Astrocyte (in vitro differentiated cells and primary cell): ENCODE measurements at places on chromosomes 16 and 17. TPM values are rescaled to one million over a fixed set of nuclear protein-coding genes. Genes with fewer than 3 reads are reported as not detected.

TBC1D3G gene
- not detected in 2 replicates for total RNA-seq

SYT17 gene
- 2.5 and 4.8 TPM in 2 replicates for total RNA-seq

KRT33A gene
- not detected in 2 replicates for total RNA-seq

- H3K4me3 ChIP-seq = no peak overlapping the region
- H3K36me3 ChIP-seq = no peaks in the 10 kb centered on the region
- no peaks in the 10 kb centered on the region for H3K4me1 ChIP-seq
- peaks cover 2% of the 10 kb centered on the region for H3K27me3 ChIP-seq
- DNase-seq = no peak
- H3K27ac ChIP-seq = no peak overlapping the region
Observed at GRCh38 chr17:34412534-34412933, 49.5 kb upstream of the CCL1 start.

DNA sequence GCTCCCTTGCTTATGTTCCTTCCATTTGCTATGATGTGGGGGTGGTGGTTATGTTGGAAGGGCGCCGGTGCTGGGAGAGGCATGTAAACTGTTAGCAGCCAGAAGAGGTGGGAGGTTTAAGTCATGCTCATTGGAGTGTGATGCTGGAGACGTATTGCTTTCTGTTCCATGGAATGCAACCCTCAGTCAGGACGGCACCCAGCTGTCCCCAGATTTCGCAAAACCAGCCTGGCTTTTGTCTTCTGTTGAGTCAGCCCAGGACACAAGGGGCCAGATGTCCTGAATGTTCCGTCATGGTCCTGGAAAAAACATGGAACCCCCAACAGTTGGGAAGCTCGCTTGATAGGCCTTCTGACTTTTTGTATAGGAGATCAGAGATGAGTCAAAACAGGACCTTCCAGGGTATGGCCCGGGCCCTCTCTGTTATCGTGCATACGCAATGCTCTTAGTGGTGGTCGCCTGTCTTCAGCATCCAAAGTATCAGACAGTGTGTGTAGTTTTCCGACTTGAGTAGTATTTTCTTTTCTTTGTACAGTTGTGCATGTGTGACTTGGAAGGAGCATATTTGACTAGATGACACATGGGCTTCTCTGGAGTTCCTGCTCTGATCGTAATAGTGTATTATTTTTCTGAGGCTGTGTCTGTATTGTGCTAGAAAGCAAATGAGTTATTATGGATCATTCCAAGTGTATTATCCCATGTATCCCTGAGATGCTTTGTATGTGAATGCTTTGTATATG is 201.9 kb downstream of the SNX29 start:
- no peaks in the 10 kb centered on the region for H3K36me3 ChIP-seq
- H3K27ac ChIP-seq = no peak overlapping the region
- H3K27me3 ChIP-seq = no peaks in the 10 kb centered on the region
- H3K4me1 ChIP-seq = no peaks in the 10 kb centered on the region
- H3K4me3 ChIP-seq = no peak overlapping the region

GRCh38 chr16:85145734-85146531 is 33.7 kb upstream of the CIBAR2 start:
- H3K27ac ChIP-seq = no peak overlapping the region
- DNase-seq = no peak
- H3K4me3 ChIP-seq = no peak overlapping the region
- peaks cover 11% of the 10 kb centered on the region for H3K4me1 ChIP-seq
- no peaks in the 10 kb centered on the region for H3K27me3 ChIP-seq

DNA sequence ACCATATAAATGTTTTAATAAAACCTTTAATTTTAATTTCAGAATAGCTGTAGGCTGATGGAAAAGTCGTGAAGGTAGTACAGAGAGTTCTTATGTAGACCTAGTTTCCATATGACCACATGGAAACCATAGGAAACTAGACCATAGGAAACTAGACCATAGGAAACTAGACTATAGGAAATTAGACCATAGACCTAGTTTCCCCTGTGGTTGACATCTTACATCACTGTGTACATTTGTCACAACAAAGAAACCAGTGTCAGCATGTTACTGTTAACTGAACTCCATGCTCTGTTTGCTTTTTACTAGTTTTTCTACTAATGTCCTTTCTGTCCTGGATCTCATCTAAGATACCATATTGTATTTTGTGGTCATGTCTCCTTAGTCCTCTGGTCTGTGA is 14.6 kb downstream of the NUDT7 start:
- no peak for DNase-seq
- no peak overlapping the region for H3K4me3 ChIP-seq
- H3K27ac ChIP-seq = no peak overlapping the region
- H3K36me3 ChIP-seq = no peaks in the 10 kb centered on the region
- peaks cover 7% of the 10 kb centered on the region for H3K4me1 ChIP-seq
- H3K27me3 ChIP-seq = no peaks in the 10 kb centered on the region

DNA sequence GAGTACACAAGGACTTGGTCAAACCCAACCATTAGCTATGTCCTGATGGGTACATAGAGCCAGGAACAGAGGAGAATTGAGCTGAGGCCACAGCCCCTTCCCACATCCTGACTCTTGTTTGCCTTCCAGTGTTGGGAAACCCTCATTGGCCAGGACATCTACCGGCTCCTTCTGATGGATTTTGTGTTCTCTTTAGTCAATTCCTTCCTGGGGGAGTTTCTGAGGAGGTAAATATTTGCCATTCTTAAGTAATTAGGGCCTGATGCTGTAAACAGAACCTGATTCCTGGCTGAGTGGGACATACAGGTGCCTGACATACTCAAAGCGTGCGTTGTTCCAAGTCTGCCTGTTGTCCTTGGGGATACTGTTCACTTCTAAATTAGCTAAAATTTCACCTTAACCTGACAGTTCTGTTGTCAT is 42.6 kb downstream of the GDE1 start:
- DNase-seq = no peak
- H3K27me3 ChIP-seq = no peaks in the 10 kb centered on the region

- no peak overlapping the region for H3K4me3 ChIP-seq
- no peaks in the 10 kb centered on the region for H3K27me3 ChIP-seq
- DNase-seq = no peak
- H3K27ac ChIP-seq = no peak overlapping the region
Observed at GRCh38 chr17:46199379-46199778, 6.2 kb upstream of the KANSL1 start.

DNA sequence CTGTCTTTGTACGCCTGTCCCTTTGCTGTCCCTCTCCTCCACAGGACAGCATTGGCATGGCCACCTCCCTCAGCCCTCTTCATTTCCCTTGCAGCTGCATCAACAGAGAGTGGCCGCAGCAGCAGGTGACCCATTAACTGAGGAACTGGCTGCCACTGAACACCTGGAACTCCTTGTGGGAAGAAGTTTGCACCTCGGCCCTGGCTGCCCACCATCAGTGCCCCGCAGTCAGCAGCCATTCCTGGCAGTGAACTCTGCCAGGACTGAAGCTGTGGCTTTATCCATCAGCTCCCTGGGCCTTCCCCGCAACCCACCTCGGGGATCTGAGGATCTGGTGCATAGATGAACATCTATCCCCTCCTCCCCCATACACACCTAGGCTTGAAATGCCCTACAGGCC is 13.1 kb upstream of the RNF135 start:
- H3K36me3 ChIP-seq = no peaks in the 10 kb centered on the region
- H3K4me1 ChIP-seq = no peaks in the 10 kb centered on the region
- DNase-seq = no peak
- no peak overlapping the region for H3K27ac ChIP-seq
